ENCODE measurements at places on chromosomes 2 and 18.

- no peak for DNase-seq
These were observed 652.7 kb downstream of the DCDC2C start for GRCh38 chr2:4356109-4356508.

DNA sequence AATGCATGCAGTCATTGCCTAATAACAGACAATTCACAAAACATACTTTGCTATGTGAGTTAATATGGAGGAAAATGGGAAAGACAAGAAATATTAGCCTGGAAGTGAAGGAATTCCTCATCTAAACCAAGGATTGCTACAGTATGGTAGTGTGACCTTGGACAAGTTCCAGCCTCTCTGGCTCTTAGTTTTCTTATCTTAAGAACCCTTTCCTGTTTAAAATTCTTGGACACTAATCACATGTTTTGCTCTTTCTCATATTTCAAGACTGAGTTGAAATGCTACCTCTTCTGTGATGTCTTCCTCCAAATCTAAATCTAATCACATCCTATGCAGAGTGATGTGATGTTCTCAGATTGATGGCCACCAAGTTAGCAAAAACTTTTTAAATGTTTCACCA, 20.8 kb upstream of the ADAM23 start:
- DNase-seq = no peak

DNA sequence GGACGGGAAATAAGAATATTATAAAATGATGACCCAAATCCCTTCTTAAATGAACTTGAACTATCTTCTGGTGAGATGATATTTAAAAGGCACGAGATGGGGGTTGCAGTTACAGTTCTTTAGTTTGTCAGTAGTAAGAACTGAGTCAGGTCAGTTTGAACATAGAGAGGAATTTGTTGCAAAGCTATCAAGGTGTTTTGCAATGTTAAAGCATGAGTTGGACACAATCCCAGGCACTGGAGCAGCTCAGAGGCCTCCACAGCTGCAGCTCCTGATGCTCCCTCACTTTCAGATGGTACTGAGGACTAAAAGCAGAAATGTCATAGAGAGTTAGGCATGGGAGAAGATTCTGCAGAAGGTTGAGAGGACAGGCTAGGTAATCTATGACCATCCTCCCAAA, 236.0 kb downstream of the BCL2 start:
- DNase-seq = no peak

DNA sequence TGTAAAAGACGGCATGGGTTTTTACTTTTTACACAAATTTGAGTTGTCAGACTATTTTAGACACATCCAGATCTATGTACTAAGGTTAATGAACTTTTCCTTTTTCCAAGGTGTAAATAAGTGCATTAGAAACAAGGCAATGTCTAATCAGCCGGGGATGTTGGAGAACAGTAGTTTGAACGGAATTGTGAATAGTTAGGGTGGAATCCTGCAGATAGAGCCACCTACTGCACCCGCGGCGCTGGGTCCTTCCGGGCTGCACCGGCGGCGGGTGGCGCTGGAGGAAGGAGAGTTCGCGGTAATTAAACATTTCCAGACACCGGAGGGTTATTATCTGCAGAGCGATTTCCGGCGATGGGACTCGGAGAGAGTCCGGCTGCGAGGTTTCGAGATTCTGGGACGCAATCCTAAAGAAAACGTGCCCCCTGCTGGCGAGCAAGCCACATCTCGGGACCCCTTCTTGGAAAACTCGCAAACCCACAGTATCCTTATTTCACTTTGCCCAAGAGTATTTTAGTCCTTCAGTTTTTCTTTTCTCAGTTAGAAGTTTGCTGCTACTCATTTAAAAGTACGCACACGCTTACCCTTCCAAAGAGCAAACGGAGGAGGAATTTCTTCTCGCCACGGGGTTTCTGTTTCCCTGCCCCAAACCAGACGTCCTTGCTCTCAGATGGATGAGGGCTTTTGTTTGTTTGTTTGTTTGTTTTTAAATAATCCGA, 4.5 kb upstream of the OSR1 start:
- peak; percentile 91 for DNase-seq

DNA sequence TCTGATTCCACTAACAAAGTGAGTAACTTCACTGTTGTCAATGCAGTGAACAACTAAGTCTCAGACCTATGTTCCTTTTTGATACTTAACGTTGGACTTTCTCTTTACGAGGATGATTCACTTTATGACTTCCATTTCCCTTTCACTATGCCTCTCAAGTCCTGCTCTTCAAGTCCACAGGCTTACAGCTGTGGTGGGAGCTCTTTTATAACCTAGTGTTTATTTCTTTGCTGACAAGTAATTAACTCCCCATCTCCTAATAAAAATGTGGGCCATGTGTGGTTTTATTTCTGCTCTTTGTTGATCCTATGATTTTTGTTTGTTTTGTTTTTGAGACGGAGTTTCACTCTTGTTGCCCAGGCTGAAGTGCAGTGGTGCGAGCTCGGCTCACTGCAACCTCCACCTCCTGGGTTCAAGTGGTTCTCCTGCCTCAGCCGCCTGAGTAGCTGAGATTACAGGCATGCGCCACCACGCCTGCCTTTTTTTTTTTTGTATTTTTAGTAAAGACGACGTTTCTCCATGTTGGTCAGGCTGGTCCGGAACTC, 142.1 kb downstream of the USP34 start:
- DNase-seq = no peak

DNA sequence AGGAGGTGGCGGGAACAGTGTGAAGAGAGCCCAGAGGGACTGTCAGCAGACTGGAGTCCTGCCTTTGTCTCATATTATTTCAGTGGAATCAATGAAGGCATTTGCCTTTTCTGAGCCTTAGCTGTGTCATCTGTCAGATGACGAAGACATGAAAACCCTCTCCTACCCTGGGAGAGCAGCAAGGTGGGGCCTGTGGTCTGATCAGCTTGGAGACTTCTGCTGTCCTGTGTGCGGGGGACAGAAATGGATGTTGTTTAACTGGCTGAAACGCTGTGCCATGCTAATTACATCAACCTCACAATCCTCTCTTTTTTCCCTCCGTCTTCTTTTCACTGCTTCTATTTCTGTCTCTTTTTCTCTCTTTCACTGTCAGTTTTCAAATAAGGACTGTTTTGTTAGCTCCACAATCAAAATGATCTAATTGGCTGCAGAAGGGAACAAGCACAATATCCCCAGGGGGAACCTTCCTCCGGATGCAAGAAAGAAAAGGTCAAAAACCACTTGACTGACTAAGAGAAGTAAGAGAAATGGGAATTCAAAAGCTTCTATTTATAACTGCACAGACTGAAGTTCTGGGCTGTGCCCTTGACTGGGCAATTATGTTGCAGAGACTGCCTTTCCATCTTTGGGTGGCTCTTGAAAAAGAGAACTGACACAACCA, 340.1 kb downstream of the CLIP4 start:
- no peak for DNase-seq

GRCh38 chr2:7379799-7380198, 462.6 kb downstream of the RNF144A start:
- no peak for DNase-seq

GRCh38 chr2:74514368-74515270, at the start of gene TLX2:
Gene TLX2, plus strand, starts transcription at chr2:74514450. Its CDS starts 357 bp downstream, at chr2:74514807.
- no peak for DNase-seq

DNA sequence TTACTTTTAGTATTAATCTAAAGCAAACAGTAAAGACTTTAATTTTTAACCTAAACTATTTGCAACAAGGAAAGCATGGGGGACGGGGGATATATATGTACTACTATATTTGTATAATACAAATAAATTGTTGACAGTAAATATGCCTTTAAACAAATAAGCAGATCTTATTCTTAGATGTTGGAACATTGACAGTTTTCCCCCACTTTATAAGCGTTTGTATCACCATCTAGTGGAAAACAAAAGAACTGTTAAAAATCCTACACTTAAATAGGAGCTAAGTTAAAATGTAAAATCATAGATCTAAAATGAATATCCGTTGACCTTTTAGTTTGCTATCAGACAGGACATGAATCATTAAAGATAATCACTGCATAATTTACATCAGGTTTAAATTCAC, 50.0 kb downstream of the RBBP8 start:
- no peak for DNase-seq

DNA sequence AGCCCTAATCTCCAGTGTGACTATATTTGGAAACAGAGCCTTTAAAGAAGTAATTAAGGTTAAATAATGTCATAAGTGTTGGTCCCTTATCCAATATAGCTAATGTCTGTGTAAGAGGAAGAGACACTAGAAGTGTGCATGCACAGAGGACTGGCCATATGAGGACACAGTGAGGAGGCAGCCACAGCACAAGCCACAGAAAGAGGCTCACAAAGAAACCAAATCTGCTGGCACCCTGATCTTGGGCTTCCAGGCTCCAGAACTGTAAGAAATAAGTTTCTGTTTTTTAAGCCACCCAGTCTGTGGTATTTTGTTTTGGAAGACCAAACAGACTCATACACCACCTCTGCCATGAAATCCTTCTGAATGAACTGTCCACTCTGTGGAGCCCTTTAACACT, 186.4 kb upstream of the SLC39A10 start:
- no peak for DNase-seq

GRCh38 chr2:238285653-238286082, 2.7 kb downstream of the PER2 start:
- DNase-seq = peak; percentile 81

DNA sequence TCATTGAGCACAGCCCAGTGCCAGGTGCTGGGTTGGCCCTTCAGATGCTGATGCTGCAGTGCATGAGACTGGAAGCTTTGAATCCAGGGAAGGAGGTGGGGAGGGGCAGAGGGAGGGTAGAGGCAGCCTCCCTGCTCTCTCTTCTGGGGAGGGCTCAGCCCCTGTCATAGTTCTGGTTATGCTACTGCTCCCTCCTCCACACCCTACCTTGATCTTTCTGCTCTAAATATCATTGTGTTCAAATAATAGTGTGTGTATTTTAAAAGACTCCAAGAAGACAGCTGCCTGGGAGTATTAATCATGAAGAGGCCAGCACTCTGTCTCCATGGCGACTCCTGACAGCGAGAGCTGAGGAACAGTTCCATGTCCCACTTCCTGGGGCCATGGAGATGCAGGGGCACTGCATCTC, 3.8 kb upstream of the EGR4 start:
- peak; percentile 17 for DNase-seq

- DNase-seq = no peak
These were observed 54.0 kb upstream of the PGAP1 start for GRCh38 chr2:196980473-196980872.

DNA sequence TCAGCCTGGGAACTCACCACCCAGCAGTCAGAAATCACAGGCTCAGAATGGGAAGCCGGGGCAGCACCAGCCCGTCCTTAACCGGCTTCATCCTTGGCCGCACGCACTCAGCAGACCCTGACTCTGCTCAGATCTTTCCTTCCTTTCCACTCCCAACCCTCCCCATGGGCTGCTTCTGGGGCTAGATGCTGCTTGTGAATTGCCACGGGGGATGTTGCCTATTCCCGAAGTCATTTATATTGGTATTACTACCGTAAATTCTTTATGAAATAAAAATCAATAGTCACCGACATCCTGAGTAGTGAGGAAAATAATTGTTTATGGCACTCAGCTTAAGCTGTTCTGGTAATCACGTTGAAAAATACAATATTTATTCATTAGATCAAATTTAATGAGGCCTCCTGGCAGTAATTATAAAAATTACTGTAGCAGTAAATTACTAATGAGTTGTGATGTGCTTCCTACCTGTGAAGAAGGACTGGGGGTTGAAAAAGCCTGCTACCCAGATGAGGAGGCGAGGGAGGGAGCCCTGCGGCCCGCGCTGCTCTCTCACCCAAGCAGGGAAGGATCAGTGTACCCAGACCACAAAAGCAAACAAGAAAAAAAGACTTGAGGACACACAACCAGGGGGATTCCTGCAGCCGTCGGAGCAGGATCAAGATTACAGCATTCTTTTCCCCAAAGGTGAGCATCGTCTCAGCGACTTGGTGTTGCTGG, 31.5 kb downstream of the CDCA7 start:
- DNase-seq = no peak

- DNase-seq = no peak
These were observed 47.7 kb upstream of the TMEM247 start for GRCh38 chr2:46431481-46432235.

DNA sequence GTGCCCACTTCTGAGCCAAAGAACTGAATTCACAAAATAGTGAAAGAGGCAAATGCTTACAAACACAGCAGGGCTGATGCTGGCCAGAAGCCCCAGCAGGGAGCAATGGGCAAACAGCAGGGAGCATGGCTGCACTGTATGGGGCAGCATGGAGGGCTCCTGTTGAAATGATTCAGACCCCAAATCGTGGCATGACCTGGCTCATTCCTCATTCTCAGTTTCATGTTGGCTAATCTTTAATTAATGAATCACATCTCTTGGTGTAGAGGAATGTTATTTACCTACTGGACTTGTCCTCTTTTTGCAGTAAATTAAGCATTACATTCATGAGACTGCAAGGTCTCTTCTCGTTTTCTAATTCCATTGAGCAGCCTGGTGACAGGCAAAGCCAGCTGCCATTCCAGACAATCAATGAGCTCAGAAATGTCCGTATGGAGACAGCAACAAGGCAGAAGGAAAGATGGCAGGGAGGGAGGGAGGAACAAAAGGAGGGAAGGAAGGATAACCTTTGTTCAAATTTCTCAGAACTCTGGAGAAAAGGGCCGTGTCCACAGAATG, 84.9 kb upstream of the ST8SIA3 start:
- no peak for DNase-seq

- no peak for DNase-seq
These were observed 101.7 kb upstream of the FN1 start for GRCh38 chr2:215537611-215538010.

DNA sequence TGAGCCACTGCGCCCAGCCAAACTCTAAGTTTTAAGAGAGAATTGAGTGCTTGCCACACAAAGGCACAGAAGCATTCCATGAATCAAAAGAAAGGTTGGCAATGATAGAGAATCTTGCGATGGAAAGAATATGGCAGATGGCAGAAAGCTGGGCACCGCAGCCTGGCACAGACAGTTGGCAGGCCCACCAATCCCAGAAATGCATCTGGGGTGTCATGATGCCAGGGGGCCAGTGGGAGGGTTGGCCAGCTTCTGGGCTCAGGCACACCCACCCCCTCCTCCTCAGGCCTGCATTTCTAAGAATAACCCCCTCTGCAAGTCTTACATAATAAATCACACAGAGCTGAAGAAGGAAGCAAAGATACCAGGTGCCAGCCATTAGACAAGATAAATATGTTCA, 19.6 kb downstream of the ZNF2 start:
- no peak for DNase-seq

DNA sequence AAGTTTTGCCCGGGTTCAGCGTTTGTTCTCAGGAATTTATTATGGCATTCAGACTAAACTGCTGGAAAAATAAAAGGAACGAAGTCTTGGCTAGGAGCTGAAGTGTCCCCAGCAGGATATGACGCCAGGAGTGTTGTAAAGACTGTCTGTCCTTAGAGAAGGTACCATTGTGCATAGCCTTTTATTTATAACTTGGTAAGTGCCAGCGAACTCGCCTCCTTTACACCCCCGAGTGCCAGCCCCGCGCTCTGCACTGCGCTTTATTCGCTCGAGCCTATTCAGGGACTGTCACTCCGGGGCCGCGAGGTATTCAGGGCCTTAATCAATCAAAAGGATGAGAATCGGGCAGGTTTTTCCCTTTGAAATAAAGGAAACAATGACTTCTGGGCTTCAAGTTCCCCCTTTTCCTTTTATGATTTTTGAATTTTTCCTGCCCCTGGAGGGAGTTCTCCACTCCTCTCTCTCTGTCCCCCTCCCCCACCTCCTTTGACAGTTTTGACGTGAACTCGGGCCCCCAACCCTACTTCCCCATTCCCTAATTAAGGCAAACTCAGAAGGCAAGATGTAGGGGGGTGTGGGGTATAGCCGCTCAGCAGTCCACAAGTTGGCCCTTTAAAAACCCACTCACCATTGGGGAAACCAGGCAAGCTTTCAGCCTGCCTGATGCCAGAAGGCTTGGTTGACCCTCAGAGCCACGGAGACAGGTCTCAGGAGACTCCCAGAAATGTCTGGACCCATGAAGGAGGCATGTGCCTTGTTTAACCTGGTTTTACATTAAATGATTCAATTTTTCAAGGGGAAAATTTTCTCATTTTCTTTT, 1.3 kb upstream of the PAX3 start:
- DNase-seq = no peak
